Effector memory CD4-positive, alpha-beta T cell (primary cell): ENCODE measurements at places on chromosomes 6 and 20.

GRCh38 chr20:6692566-6693173 is 74.8 kb upstream of the BMP2 start:
- H3K4me3 ChIP-seq: no peak overlapping the region
- no peak for DNase-seq
- H3K36me3 ChIP-seq: no peaks in the 10 kb centered on the region
- no peak overlapping the region for H3K27ac ChIP-seq
- no peaks in the 10 kb centered on the region for H3K27me3 ChIP-seq

DNA sequence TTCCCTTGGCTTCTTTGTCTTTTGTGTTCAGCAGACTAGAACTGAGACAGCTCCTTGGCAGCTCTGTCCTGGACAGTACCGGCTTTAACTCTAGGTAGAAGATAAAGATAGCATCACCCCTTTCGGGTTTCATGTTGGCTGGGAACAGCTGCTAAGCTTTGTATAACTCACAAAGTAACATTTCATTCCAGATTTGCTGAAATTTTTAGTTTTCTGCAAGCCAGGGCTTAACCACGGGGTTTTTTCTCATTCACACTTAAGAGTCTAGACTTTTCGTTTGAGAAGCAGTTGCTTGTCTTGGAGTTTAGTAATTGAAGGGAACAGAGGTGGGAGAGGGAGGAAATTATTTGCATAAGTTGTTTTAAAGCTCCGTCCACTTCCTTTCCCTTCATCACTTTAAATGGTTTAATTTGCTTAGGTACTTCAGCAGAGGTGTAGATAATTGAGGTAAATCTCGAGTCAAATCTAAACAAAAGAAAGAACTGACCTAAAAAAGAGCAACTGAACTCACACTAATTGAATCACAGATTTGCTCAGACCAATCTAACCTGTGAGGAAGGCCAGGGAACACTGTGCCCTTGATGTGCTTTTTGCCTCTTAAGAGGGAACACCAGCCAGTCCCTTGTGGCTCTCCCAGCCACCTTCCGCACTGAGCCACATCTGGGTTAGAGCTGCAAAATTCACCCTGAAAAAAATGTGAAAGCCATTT is 48.3 kb downstream of the RREB1 start:
- H3K4me3 ChIP-seq: no peak overlapping the region
- H3K27me3 ChIP-seq: no peaks in the 10 kb centered on the region
- H3K27ac ChIP-seq: no peak overlapping the region
- no peaks in the 10 kb centered on the region for H3K36me3 ChIP-seq

- H3K27me3 ChIP-seq: no peaks in the 10 kb centered on the region
- DNase-seq: no peak
- H3K36me3 ChIP-seq: no peaks in the 10 kb centered on the region
- no peaks in the 10 kb centered on the region for H3K4me1 ChIP-seq
- H3K27ac ChIP-seq: no peak overlapping the region
These were observed 33.9 kb upstream of the DSP start for GRCh38 chr6:7507600-7507999.

GRCh38 chr6:44737829-44738528 is 350.5 kb downstream of the CDC5L start:
- DNase-seq: no peak
- no peak overlapping the region for H3K27ac ChIP-seq
- H3K4me3 ChIP-seq: no peak overlapping the region
- no peaks in the 10 kb centered on the region for H3K27me3 ChIP-seq
- no peaks in the 10 kb centered on the region for H3K4me1 ChIP-seq
- no peaks in the 10 kb centered on the region for H3K36me3 ChIP-seq

- H3K36me3 ChIP-seq: no peaks in the 10 kb centered on the region
- H3K27me3 ChIP-seq: no peaks in the 10 kb centered on the region
- no peaks in the 10 kb centered on the region for H3K4me1 ChIP-seq
- H3K27ac ChIP-seq: no peak overlapping the region
- DNase-seq: no peak
These were observed 5.8 kb upstream of the ME1 start for GRCh38 chr6:83436674-83437073.

DNA sequence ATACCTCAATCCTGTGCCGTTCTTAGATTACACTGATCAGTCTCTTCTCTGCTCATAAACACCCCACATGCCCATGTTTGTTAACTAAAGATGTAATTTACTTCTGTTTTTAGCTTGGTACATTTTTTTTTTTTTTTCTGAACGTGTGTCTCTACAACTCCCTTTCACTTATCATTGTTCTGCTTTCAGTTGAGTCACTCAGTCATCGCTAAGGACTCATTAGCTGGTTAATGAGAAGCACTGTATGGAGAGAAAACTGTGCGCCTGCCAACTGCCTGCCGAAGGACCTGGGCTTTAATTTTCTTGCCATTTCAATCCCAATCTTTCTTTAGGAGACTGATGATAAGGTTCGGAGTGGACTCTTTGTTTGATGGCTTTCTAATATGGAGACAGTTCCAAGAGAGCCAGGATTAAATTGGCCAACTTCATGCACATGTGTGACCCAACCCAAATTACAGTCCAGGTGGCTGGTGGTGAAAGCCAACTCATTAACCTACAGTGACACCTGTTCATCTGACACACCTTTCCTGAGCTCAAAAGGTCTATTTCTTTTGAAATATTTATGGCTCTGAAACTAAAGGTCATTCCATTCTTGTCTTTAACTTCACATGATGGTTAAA is 334.1 kb downstream of the BCKDHB start:
- H3K4me3 ChIP-seq: no peak overlapping the region
- DNase-seq: no peak
- H3K4me1 ChIP-seq: no peaks in the 10 kb centered on the region
- H3K36me3 ChIP-seq: no peaks in the 10 kb centered on the region

DNA sequence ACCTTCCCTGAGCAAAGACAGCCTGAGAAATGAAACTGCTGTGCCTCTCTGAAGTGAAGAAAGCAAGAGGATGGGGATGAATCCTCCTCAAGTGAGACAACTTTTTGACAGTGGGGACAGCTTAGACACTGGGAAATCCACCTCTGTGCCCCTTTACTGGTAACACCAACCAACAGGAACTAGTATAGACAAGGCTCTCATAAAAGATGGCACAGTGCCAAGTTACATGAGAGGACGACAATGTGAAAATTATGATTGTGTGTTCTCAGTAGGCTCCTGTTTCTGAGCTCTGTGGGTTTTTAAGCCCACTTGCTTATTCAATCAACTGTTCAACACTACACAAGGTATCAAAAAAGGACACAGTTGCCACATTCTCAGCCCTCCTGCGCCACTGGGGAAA is 41.6 kb upstream of the LYRM2 start:
- H3K27me3 ChIP-seq: no peaks in the 10 kb centered on the region
- H3K27ac ChIP-seq: no peak overlapping the region
- no peak overlapping the region for H3K4me3 ChIP-seq
- H3K36me3 ChIP-seq: peaks cover 80% of the 10 kb centered on the region
- no peaks in the 10 kb centered on the region for H3K4me1 ChIP-seq

GRCh38 chr6:96059586-96059985 is 43.8 kb downstream of the FUT9 start:
- no peaks in the 10 kb centered on the region for H3K27me3 ChIP-seq
- H3K27ac ChIP-seq: no peak overlapping the region
- H3K4me3 ChIP-seq: no peak overlapping the region
- H3K36me3 ChIP-seq: no peaks in the 10 kb centered on the region
- H3K4me1 ChIP-seq: no peaks in the 10 kb centered on the region
- DNase-seq: no peak

DNA sequence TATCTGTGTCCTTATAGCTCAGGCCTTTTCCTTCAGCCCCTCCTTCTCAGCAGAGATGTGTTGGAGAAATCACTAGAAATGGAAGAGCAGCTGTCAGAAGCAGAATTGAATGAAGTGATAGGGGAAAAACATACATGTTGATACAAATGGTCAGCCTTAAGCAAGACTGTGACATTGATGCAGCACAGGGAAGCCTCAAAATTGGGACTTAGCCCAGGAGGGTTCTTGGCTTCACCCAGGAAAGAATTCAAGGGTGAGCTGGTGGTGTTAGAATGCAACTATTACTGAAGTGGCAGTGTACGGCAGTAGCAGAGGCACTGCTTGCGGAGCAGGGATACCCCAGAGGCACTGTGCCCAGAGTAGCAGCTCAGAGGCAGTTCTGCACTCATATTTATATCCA is 8.0 kb upstream of the KIF16B start:
- no peak overlapping the region for H3K4me3 ChIP-seq
- DNase-seq: no peak
- H3K27me3 ChIP-seq: peaks cover 3% of the 10 kb centered on the region
- no peak overlapping the region for H3K27ac ChIP-seq
- H3K36me3 ChIP-seq: no peaks in the 10 kb centered on the region
- no peaks in the 10 kb centered on the region for H3K4me1 ChIP-seq

DNA sequence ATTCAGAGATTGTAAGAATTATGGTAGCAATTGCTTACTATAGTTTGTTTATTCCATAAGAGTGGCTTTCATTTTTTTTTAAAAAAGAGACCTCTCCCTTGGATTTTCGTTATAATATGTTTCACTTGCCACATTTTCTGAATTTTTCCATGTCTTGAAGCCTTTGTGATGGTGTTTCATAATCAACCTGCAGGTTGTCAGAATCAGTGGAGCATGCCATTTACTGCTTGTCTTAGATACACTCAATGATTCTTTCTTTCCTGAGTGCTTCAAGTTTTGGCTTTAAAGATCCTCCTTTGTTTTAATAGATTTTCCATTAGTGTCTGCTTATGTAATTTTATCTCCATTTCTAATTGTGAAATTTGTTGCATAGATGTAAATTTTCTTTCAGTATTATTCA is 31.2 kb downstream of the KCNQ5 start:
- H3K27me3 ChIP-seq: no peaks in the 10 kb centered on the region
- H3K27ac ChIP-seq: no peak overlapping the region
- H3K36me3 ChIP-seq: no peaks in the 10 kb centered on the region
- no peak for DNase-seq
- no peak overlapping the region for H3K4me3 ChIP-seq
- H3K4me1 ChIP-seq: no peaks in the 10 kb centered on the region

GRCh38 chr6:34743625-34744293 is 13.5 kb upstream of the SNRPC start:
- H3K36me3 ChIP-seq: no peaks in the 10 kb centered on the region
- H3K27me3 ChIP-seq: no peaks in the 10 kb centered on the region
- H3K4me1 ChIP-seq: no peaks in the 10 kb centered on the region
- H3K27ac ChIP-seq: no peak overlapping the region
- no peak for DNase-seq

- H3K4me1 ChIP-seq: no peaks in the 10 kb centered on the region
- no peak overlapping the region for H3K27ac ChIP-seq
- no peak for DNase-seq
- H3K36me3 ChIP-seq: no peaks in the 10 kb centered on the region
These were observed 241.4 kb downstream of the ESR1 start for GRCh38 chr6:152048921-152049320.

GRCh38 chr20:42792052-42792451 is 397.7 kb downstream of the PTPRT start:
- no peaks in the 10 kb centered on the region for H3K36me3 ChIP-seq
- no peak overlapping the region for H3K4me3 ChIP-seq
- H3K27ac ChIP-seq: no peak overlapping the region
- H3K4me1 ChIP-seq: no peaks in the 10 kb centered on the region

DNA sequence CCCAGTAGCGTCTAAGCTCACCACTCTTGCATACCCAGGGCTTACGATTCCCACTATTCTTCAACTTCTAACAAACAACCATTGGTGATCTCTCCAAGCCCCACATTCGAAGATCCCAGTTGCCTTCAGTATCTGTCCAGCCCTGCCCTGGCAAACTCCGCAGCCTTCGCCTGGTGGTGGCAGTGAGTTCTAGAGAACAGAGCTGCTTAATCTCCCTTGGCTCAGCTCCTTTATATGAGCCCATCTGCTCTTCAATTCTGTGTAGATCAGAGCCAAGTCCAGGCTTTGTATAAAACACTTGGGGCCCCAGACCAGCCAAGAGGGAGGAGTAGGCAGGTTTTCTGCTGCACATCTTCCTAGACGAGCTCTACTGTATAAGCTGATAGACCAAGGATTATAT is 193.3 kb downstream of the PHACTR1 start:
- DNase-seq: no peak
- no peaks in the 10 kb centered on the region for H3K36me3 ChIP-seq
- H3K4me1 ChIP-seq: no peaks in the 10 kb centered on the region
- H3K27ac ChIP-seq: no peak overlapping the region
- H3K4me3 ChIP-seq: no peak overlapping the region

GRCh38 chr20:9877932-9878495 is 39.1 kb upstream of the PAK5 start:
- H3K36me3 ChIP-seq: no peaks in the 10 kb centered on the region
- no peaks in the 10 kb centered on the region for H3K4me1 ChIP-seq
- DNase-seq: no peak
- no peak overlapping the region for H3K27ac ChIP-seq

GRCh38 chr6:40419946-40420728 is 167.0 kb downstream of the LRFN2 start:
- H3K36me3 ChIP-seq: no peaks in the 10 kb centered on the region
- no peaks in the 10 kb centered on the region for H3K4me1 ChIP-seq
- H3K27me3 ChIP-seq: no peaks in the 10 kb centered on the region
- H3K27ac ChIP-seq: no peak overlapping the region

GRCh38 chr6:110619275-110619908 is 143.0 kb upstream of the SLC22A16 start:
- H3K27me3 ChIP-seq: no peaks in the 10 kb centered on the region
- H3K4me3 ChIP-seq: no peak overlapping the region
- no peak overlapping the region for H3K27ac ChIP-seq
- DNase-seq: no peak
- peaks cover 3% of the 10 kb centered on the region for H3K36me3 ChIP-seq

DNA sequence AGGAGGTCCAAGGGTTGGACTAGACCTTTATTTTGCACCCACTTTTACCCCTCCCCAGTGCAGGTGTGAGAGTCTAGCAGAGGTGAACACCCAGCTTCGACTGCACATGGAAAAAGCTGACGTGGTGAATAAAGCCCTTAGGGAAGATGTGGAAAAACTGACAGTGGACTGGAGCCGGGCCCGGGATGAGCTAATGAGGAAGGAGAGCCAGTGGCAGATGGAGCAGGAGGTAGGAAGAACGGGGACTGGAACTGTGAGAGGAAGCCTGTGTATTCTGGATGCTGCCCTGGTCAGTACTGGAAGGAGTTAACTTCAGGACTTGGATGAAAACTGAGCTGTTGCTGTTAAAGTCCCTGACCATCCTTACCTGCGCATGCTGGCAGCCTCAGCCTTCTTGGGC is 10.6 kb downstream of the CEP250 start:
- no peak overlapping the region for H3K27ac ChIP-seq
- no peak for DNase-seq
- no peaks in the 10 kb centered on the region for H3K4me1 ChIP-seq
- H3K27me3 ChIP-seq: no peaks in the 10 kb centered on the region

DNA sequence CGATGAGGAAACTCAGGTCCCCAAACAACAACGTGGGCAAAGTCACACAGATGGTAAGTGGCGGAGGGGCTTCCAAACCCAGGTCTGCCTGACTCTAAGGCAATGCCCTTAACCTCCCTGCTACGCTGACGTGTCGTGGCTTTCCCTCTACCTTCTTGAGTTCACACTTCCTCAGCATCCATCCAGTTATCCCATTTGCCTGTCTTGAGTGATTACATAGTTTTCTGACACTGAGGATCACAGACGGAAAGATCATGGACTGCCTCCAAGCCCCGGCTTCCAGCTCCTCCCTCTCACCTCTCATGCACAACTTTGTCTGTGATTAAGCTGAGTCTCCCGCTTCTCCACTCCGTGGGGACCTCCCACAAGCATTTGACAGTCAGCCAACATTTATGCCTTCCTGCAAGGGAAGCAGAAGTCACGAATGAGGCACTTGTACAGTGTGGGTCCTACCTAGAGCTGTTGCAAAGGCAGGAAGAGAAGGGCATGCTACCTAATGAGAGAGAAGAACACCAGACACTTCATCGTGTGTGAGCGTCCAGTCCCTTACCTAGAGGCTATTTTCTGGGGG is 33.8 kb downstream of the TBC1D7 start:
- H3K27me3 ChIP-seq: no peaks in the 10 kb centered on the region
- H3K36me3 ChIP-seq: peaks cover 35% of the 10 kb centered on the region
- H3K27ac ChIP-seq: no peak overlapping the region
- no peak overlapping the region for H3K4me3 ChIP-seq
- no peaks in the 10 kb centered on the region for H3K4me1 ChIP-seq
- no peak for DNase-seq
